ENCODE measurements at places on chromosomes 7 and 10.

- DNase-seq, result no peak
Measured at GRCh38 chr10:19824381-19825342, 8.4 kb downstream of the PLXDC2 start.

GRCh38 chr10:15814565-15814964, 45.7 kb downstream of the MINDY3 start:
- DNase-seq, result no peak

GRCh38 chr7:34247468-34247867, 342.1 kb downstream of the BMPER start:
- no peak for DNase-seq

- DNase-seq, result no peak
Measured at GRCh38 chr10:1127629-1128028, 71.4 kb downstream of the WDR37 start.

DNA sequence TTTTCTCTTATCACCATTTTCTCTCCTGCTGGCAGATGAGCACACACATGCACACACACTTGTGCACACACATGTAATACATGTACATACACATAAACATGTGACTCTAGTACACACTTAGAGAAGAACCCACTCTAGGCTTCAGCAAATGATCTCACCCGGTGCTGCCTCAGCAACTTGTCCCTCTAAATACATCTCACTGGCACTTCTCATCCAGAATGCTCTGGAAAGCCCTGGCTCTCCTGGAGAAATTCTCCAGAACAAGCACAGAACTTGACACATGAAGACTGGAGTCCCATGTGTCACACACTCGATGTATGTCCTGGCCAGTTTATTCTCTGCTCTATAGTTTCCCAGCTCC, 254.9 kb downstream of the ELMO1 start:
- no peak for DNase-seq

- DNase-seq, result no peak
Measured at GRCh38 chr7:23743226-23743625, 33.2 kb downstream of the STK31 start.

- no peak for DNase-seq
Measured at GRCh38 chr7:89160107-89160506, 364.6 kb upstream of the TEX47 start.

DNA sequence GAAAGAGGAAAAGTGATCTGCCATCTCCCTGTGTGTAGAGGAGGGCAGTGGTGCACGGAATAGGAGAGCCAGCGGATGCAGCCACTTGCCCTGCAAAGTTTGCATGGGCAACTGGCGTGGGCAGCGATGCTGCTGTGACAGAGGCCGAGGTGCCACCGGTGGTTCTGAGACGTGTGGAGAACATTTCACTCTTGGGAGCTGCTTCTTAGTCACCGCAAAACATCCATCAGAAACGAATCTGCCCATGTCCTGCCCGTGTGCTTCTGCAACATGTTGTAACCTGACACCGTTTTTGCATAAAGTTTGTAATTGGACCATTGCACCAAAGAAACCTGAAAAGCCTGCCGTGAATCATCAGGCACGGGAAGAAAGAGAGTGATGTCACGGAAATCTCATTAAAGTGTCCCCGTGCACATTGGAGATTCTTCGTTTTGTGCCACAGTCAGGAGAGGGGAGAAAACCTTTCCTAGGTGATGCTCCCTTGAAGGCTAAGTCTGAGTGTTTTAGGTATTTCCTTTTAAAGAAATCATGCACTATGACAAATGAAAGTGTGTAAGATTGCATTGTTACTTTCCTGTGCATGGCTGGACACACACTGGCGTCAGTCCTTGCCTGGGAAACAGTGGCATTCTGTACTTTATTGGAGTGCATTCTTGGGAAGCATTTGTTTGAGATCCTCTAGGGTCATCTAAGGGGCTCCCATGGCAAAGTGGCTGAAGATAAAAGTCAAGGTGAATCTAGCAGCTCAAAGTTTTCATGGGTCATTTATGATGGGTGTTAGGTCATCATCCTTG, 302.6 kb downstream of the KLF6 start:
- DNase-seq, result no peak

GRCh38 chr10:129097776-129098330, 369.2 kb upstream of the MGMT start:
- no peak for DNase-seq

- DNase-seq, result no peak
Measured at GRCh38 chr7:22663357-22663718, 63.7 kb upstream of the IL6 start.

DNA sequence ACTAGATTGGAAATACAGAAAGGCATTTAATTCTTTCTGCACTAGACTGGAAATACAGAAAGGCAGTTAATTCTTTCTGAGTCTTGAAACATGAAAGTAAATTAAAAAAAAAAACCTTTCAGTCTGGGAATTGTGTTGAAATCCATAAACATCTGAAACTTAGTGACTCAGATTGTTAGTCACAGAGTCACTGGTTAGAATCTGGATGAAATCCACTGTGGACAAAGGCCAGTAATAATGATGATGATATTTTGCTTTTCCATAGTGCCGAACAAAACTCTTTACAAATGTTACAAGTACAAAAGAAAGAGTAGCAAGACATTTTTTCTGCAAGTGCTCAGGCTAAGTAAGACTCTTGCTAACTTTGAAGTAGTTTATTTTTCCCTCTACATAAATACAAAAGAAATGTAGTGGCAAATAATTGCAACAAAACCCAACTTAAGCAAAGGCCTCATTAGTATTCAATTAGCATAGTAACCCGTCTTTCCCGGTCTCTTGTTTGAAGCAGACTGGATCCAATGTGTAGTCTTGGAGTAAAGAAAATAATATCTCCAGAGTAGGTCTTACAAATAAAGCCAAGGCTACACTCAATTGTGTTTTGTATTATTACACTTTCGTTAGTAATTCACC, 5.8 kb upstream of the PRTFDC1 start:
- no peak for DNase-seq

DNA sequence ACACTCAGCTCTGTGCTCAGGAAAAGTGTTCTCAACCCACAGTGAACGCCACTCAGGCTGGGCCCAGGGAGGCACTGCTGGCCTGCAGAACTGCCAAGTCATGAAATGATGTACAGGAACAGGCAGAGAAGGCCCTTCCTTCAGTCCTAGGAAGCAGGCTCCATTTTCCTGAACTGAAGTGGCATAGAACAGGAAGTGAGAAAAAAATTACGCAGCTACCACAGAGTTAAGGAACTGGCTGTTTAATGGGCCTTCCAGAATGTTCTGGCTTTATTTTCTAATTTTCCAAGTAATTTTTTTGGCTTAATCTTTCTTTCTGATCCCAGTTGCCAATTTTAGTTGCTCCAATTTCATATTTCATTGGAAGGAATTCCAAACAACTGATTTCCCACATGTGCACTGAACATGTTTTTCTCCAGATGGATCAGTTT, 39.3 kb downstream of the LRRC18 start:
- no peak for DNase-seq

GRCh38 chr7:145986248-145986874, 130.2 kb upstream of the CNTNAP2 start:
- no peak for DNase-seq

- no peak for DNase-seq
Measured at GRCh38 chr7:45350896-45351295, 193.3 kb downstream of the RAMP3 start.

DNA sequence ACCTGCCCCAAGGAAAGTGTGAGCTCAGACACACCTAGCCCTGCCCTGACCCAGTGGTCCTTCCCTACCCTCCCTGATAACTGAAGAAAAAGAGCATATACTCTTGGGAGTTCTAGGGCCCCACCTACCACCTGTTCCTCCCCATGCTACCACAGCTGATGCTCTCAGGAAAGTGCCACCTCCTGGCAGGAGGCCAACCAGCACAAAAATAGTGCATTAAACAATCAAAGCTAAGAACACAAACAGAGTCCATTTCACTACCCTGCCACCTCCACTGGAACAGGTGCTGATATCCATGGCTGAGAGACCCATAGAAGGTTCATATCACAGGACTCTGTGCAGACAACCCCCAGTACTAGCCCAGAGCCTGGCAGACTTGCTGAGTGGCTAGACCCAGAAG, 288.6 kb upstream of the PHF14 start:
- DNase-seq, result no peak

- no peak for DNase-seq
Measured at GRCh38 chr10:76939933-76940468, 697.6 kb downstream of the KCNMA1 start.

GRCh38 chr7:92155108-92155739, 20.9 kb upstream of the CYP51A1 start:
- no peak for DNase-seq

DNA sequence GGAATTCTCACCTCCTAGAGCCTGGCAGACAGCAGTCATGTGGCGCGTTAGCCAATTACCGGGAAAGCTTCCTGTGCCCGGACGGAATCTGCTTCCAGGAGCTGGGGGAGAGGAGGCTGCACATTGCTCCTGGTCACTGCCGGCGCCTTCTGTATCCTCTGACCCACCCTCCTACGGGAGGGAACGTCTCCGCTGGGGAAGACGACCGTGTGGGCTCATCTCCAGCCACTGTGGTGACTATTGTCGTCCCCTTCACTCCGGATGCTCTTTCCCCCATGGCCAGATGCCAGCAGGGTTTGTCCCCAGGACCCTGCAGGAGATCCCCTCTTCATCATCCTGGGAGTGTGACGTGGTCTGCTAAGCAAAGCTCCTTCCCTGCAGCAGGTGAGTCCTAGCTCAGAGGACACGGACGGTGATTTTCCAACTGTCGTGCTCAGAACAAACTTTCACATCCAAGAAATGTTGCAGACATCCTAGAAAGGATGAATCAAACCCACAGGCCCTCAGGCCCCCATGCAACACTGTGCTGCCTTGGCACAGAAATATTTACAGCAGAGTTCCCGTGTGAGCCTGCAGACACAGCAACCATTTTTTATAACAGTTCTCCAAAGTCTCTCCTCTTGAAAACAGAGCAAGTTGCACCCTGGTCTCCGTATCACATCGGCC, 29.6 kb upstream of the FAM20C start:
- no peak for DNase-seq

DNA sequence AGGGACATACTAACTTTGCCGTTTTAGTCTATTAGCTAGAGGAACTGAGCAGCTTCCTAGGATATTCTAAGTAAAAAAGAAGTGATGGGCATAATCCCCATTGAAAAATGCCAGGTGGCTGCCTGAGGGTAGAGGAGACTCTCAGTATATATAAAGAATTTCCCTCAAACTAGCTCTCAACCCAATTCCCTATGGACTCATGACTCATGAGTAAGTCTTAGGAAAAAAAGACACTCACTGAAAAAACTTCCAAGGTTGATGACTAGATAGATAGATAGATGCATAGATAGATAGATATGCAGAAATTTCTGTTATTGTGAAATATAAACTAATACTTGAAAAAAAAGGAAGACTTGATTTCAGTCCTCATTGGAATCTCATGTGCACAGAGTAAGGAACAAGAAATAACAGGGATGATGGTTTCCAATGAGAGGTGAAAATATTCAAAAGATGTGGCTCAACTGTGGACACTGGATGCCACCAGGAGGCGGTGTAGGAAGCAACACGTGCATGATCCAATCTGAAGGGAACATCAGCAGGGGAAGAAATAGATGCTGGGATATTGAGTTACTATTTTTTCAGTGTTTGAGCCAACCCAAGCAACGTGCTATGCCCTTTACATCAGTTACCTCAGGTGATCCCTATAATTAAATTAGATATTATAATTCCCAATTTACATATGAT, 711.0 kb upstream of the LRRTM3 start:
- no peak for DNase-seq

DNA sequence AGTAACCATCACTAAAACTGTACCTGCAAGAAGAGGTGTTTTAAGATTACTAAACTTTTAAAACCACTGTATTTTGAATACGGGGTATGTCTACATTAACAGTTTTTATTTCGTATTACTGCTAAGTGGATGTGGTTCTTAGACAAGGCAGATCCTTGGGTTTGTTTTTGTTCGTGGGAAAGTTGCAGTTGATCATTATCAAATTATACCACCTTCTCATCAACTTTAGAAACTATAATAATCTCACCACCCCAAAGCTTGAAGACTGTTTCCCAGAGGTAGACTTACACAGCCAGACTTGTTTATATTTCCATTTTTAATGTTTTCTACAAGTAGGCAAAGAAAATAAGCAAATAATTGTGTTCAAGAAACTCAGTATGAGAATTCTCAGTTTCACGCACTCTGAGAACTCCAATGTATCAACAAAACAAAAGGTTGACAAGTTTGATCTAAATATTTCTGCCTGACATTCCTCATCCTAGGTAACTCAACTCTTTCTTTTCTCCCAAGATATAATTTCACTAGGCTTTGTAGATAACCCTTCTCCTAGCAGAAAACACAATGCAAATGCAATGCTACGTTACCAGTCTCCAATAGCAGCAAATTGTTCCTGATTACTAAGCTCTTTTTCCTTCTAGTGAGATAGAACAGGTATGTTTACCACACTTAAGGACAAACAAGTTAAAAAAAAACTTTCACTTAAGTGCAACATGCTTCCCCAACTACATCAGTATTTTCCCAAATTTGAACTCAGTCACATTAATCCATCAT, 36.0 kb downstream of the IGF2BP3 start:
- no peak for DNase-seq

DNA sequence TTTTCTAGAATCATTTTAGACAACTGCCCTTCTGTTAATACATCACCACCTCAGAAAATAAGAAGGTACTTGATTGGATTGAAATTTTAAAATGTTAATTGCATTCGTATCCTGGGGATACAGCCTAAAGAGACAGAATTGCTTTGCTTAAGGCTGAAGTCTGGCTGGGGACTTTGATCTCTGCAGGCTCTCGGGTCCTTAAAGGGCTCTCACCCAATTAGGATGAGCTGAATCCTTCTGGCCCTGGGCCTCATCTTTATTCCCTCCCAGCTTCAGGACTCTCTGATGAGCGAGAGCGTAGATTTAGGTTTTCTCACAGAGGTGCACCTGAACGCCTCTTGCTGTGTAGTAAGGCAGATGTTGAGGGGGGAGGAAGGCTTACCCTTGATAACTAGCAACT, 475.3 kb upstream of the C7orf33 start:
- DNase-seq, result no peak

GRCh38 chr7:136877509-136877908, 9.1 kb downstream of the CHRM2 start:
- no peak for DNase-seq

- DNase-seq, result no peak
Measured at GRCh38 chr7:71220210-71220695, 88.3 kb downstream of the GALNT17 start.

DNA sequence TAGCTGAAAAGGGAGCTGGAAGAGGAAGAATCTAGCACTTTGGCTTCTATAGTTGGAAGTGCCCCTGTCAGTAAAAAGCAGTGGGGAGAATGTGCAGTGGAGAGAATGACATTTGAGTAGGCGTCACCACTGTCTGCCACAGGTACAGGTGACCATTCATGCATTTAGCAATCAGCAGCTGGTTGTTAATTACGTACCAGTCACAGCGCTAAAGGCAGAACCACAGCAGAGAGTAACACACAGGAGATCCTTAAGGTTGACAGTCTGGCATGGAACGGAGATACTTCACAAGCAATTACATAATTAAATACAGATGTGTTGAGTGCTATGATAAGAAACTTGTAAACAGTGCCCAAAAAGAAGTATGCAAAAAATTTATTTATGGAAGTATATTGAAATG, 24.8 kb downstream of the C10orf67 start:
- no peak for DNase-seq
